ENCODE measurements at places on chromosomes 7 and 10.

DNA sequence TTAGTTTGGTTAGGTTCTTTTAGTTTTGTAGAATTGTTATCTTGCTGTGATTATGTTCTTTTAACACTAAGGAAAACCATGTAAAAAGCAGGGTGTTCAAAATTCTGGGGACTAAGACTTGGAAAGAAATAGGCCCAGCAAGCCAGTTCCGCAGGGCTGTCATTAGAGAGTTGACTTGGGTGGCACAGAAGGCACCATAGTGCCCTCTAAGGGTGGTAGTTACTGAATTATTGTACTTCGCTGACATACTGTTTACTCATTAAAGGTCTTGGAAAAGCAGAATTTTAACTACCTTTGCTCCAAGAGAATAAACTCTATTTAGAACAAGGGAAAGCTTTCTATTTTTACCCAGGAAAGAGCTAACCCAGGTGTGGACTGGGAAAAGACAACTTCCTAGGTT, 86.5 kb downstream of the OTUD1 start:
- DNase-seq: no peak

DNA sequence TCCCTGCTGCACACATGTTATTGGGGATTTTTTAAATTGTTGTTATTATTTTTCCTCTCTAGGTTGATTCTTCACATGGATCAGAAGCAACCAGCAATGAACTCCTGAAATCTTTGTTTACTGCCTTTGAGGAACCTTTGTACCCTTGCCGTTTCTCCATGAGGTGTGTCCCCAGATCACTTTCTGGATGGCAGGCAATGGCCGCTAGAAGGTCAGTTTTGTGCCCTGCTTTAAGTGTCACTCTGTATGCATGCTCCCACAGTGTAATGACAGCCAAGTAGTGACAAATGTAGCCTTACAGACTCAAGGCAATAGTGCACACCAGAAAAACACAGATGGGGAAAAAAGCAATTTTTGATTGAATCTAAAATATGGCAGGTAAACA, 47.7 kb upstream of the NRP1 start:
- DNase-seq: no peak

GRCh38 chr7:909358-910329, 33.3 kb downstream of the GET4 start:
- no peak for DNase-seq

DNA sequence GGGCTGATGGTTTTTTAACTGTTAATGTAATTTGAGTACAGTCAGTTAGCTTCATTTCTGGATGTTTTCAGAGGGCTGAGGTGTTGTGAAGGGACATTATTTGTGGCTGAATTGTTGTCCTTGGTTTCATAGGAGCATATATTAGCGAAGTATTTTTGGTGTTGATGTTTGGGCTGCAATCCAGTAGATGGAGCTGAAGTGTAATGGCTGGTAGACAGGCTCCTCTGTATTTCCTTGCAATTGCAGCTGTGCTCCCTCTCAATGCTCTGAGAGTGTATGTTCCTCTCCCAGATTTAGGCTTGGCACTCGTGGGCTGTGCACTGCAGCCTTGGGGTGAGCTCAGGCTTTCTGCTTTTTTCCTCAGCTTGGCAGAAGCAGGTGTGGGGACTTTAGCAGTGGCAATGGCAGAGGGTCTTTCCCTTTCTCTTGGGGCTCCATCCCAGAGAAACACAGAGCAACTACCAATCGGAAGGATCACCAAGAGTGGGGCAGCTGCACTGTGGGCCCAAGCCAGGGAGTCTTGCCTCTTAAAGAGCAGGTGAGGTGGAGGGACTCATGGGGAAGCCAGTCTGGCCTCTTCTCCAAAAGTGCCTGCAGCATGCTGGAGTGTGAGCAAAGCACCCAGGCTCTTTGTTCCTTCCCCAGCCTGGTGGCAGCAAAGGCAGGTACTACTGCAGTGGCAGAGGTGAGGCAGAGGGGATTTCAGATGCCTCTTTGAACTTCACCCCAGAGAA, 544.4 kb downstream of the SH2D4B start:
- no peak for DNase-seq

GRCh38 chr10:121501796-121502195, 96.4 kb downstream of the FGFR2 start:
- no peak for DNase-seq

GRCh38 chr7:34168013-34168412, 262.7 kb downstream of the BMPER start:
- no peak for DNase-seq

GRCh38 chr7:7433811-7434210, 101.9 kb downstream of the COL28A1 start:
- DNase-seq: no peak

DNA sequence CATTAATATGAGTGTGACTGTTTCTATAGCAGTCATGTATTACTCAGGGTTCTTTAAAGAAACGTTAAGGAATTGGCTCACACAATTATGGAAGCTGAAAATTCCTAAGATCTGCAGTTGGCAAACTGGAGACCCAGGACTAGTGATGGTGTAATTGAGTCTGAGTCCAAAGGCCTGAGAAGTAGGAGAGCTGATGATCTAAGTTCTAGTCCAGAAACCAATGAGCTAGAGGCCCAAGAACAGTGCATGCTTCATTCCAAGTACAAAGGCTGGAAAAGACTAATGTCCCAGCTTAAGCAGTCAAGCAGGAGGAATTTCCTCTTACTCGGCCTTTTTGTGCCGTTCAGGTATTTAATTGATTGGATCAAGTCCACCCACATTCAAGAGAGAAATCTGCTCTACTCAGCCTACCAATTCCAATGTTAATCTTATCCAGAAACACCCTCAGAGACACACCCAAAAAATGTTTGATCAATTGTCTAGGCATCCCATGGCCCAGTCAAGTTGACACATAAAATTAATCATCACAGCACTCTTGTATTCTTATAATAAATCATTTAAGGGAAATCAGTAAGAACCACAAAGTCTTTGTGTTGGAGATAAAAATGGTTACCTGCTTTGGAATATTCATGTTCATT, 312.1 kb downstream of the PRKG1 start:
- DNase-seq: no peak

GRCh38 chr10:1659221-1659791, 78.0 kb downstream of the ADARB2 start:
- no peak for DNase-seq

DNA sequence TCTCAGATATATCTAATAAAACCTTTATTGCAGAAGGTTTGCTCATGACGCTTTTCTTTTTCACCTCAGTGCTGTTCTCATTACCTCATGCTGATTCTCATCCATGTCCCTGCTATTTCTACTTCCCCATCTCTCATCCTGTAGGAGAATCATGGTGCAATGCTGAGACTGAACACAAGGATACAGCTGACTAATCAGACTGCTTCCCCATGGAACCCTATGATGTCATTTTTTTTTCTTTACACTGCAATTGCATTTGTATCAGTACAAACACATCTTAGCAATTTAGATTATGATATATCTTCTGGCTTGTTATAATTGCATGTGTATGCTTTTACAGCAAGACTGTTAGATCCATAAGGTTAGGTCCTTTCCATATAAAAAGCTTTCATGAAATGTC, 93.7 kb downstream of the SEMA3A start:
- DNase-seq: no peak

DNA sequence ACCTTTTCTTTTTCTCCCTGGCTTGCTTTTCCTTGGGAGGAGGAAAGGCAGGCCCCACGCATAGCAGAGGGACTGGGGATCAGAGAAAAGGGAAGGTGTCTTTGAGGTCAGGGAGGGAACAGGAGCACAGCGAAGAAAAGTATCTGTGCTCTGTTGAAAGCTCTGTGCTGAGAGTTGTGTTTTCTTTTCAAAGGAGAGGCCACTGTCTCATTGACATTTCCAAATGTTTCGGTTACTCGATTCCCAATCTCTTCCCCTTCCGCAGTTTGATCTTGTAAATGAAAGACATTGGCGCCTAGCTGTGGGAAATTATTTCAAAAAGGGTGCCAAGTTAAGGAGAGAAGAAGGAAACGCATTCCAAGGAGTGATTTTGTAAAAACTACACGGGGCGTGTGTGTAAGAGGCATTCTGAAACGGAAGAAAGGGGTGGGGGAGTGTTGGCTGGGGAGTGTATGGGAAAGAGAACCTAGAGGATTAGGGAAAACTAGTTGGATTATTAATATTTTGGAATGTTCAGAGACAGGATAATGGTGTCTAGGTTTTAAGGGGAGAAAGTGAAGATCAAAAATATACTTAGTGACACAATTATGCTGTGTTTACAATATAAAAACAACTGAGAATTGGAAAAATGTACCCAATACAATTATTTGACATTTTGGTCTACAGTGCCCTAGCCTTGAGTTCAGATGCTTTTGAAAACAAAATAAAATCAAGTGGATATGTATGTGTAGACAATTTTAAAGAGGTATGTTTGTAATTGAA, 708 bp downstream of the KLHDC10 start:
- no peak for DNase-seq

GRCh38 chr10:6202098-6202683, 541 bp upstream of the PFKFB3 start:
- no peak for DNase-seq

GRCh38 chr10:106609470-106610266, 554.8 kb downstream of the SORCS1 start:
- no peak for DNase-seq

DNA sequence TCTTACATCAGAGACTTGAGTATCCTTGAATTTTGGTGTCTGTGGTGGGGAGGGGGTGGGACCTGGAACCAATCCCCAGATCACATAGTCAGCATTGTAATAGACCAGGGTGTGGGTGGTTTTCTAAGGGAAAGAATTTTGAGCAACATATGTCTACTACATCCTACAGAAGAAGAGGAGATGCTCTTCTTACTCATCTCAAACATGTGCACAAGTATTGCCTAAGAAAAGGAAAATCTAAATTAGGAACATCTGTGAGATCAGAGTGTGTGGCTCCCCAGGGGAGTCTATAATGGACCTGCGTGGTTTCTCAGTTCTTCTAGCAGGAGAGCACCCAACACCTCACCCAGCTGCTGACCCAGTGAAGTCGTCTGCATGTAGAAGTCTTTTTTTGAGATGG, 148.8 kb downstream of the CCDC3 start:
- no peak for DNase-seq

- no peak for DNase-seq
These were observed 162.0 kb downstream of the DGKI start for GRCh38 chr7:137684776-137685175.

DNA sequence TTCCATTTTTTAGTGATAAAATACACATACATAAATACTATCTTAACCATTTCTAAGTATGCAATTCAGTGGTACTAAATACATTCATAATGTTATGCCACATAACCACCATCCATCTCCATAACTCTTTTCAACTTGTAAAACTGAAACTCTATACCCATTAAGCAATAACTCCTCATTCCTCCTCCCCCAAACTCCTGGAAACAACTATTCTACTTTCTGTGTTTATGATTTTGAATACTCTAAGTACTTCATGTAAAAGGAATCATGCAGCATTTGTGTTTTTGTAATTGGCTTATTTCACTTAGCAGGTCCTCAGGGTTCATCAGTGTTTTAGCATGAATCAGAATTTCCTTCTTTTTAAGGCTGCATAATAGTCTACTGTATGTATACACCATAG, 131.8 kb downstream of the TES start:
- no peak for DNase-seq

DNA sequence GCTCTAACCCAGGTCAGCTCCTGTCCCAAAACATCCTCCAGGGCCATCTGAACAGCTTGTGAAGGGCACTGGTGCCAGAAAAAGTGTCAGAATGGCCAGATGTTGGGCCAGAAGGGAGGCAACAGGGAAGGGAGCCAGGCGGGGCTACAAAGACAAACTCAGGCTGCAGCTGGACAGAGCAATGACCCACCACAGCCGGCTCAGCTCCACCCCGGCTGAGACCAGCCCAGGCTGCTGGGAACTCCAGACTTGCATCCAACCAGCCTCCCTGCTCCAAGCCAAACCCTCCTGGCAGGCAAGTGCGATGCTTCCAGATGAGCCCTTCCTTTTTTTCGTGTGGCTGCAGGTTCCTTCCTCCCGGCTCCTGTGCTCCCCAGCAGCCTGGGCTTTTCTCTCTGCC, 466.9 kb downstream of the PTPRN2 start:
- no peak for DNase-seq

DNA sequence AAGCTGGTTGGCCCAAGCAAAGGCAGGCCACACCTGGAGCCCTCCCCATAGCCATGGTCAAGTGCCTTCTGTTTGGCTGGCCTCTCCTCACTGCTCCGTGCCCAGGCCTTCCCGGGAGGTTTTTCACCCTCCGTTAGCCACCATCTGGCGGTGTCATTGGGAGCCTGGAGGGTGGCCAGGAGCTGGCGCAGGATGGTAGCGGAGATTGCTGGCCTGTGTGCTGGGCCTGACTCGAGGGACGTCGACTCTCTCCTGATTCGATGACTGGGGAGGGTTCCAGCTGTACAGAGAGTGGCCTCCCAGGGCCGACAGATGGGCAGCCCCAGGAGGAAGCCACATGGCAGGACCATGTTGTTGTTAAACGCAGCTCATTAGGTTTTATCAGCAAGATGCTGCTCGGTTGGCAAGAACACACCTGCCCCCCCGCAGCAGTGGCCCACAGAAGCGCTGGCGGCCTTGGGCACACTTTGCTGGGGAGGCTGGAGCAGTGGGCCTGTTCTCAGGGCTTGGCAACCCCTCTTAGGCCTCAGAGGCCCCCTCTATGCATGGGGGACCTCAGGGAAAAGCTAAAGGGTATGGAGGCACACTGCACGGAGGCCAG, 64.0 kb upstream of the CACUL1 start:
- DNase-seq: no peak

DNA sequence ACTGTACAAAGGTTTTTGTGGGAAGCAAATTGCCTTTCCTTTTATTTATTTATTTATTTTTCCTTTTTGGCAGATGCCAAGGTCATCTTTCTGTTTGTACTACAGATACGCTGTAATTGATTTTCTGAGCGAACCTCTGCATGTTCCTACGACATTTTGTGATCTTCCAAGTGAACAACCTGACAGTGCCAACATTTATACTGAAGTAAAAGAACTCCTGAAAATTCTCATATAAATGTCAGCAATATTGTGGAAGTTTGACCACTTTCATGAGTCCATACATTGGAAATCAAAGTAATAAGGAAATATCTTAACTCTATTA, 86.8 kb upstream of the EEPD1 start:
- DNase-seq: no peak

DNA sequence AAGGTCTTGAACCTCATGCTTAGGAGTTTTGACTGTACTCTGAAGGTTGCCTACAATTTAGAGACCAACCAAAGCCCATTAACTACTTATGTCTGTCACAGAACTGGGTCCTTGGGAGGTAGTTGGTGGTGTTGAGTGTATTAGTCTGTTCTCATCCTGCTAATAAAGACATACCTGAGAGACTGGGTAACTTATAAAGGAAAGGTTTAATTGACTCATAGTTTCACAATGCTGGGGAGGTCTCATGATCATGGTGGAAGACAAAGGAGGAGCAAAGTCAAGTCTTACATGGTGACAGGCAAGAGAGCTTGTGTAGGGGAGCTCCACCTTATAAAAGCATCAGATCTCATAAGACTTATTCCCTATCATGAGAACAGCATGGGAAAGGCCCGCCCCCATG, 319.6 kb upstream of the ZMIZ1 start:
- no peak for DNase-seq
